ENCODE measurements at places on chromosomes 16 and 17.
A peak's percentile ranks its signal among the peaks of the same experiment; 100 is the strongest.

DNA sequence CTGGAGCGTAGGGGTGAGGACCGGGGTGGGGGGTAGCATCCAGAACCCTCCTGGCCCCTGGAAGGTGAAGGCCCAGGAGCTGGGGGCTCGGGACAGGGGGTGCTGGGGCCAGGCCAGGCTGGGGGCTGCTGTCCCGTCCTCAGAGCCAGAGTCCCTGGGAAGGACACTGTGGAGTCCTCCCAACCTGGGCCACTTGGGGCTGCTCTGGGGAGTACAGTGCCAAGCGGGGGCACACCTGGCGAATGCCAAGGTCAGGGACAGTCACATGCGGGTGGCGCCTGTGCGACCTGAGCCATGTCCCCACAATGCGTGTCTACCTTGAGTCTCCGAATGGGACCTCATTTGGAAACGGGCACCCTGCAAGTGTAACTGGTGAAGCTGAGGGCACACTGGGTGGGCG, 1.2 kb upstream of the PERCC1 start:
- H3K27me3 ChIP-seq, result no peaks in the 10 kb centered on the region
- no peak overlapping the region for H3K27ac ChIP-seq
- no peak for DNase-seq
- no peaks in the 10 kb centered on the region for H3K4me1 ChIP-seq

GRCh38 chr17:72407336-72407909, 286.6 kb downstream of the SOX9 start:
- no peak for DNase-seq
- H3K36me3 ChIP-seq, result no peaks in the 10 kb centered on the region
- H3K4me1 ChIP-seq, result no peaks in the 10 kb centered on the region

- H3K4me3 ChIP-seq, result no peak overlapping the region
- H3K4me1 ChIP-seq, result peaks cover 41% of the 10 kb centered on the region
- peak; percentile 13 for DNase-seq
- H3K27me3 ChIP-seq, result peaks cover 1% of the 10 kb centered on the region
Measured at GRCh38 chr17:335691-336090, 16.9 kb downstream of the RPH3AL start.

DNA sequence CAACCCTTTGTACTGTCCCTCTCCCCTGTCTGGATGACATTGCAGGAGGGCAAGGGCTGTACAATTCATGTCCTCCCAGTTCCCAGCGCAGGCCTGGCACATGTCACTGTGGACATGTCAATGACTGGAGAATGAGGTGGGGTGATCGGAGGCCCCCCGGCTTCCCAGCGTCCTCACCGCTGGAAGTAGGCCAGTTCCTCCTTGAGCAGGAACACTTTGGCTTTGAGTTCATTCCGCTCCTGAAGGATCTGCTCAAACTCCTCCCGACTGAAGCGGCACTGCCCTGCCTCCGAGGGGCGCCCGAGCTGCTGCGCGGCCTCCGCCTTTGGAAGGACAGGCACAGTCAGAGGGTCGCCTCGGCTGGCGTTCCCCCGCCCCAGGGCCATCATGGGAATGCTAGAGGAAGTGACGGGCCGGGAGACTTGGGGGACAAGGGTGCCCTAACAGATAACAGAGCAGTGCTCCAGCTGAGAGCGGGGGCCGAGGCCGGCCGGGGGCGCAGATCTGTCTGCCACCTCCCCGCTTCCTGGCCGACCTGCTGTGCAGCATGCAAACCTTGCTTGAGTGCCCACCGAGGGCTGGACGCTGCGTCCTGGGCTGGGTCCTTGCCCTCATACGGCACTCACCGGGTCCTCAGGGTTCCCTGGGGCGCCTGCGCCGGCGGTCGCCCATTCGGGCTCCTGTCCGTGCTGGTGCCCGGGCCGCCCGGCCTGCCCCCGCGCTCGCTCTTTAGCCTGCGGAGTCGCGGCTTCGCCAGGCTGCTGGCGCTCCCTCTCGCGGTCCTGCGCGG, 1.3 kb downstream of the RILP start:
- H3K4me1 ChIP-seq, result peaks cover 39% of the 10 kb centered on the region
- H3K36me3 ChIP-seq, result peaks cover 19% of the 10 kb centered on the region
- H3K27me3 ChIP-seq, result no peaks in the 10 kb centered on the region
- DNase-seq, result no peak

GRCh38 chr16:88005968-88006367, 54.7 kb downstream of the BANP start:
- H3K4me3 ChIP-seq, result no peak overlapping the region
- peaks cover 21% of the 10 kb centered on the region for H3K36me3 ChIP-seq
- no peak for DNase-seq
- H3K27ac ChIP-seq, result no peak overlapping the region
- H3K4me1 ChIP-seq, result peaks cover 5% of the 10 kb centered on the region

GRCh38 chr16:48492133-48492532, 106.9 kb upstream of the SIAH1 start:
- no peak for DNase-seq
- no peaks in the 10 kb centered on the region for H3K4me1 ChIP-seq
- peaks cover 6% of the 10 kb centered on the region for H3K27me3 ChIP-seq

DNA sequence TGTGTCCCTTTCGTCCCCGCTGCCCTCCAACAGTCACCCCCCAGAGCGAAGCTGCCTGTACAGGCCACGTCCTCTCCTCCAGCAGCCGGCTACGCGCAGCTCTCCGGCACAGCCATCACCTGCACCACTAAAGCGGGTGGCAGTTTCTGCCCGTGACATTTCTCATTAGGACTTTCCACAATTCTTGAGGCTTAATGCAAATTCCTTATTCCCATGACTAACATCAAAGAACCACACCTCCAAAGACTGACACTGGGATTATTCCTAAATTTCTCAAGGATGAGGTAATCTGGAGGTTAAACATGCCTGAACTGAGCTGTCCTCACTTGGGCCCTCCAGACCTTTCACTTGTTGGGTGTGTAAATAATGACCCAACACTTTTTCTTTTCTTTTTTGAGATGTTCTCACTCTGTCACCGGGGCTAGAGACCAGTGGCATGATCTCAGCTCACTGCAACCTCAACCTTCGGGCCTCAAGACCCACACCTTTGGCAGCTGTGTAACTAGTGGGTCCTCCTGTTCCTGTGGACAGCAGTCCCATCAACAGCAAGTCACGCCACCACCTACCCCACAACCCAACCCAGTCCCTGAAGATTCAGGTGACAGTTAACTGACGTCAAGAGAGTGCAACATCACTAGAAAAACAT, 11.7 kb downstream of the ANKRD11 start:
- peaks cover 88% of the 10 kb centered on the region for H3K4me1 ChIP-seq
- H3K27me3 ChIP-seq, result no peaks in the 10 kb centered on the region
- H3K36me3 ChIP-seq, result peaks cover 53% of the 10 kb centered on the region
- peak overlapping the region; percentile 82 for H3K27ac ChIP-seq
- DNase-seq, result peak; percentile 37

DNA sequence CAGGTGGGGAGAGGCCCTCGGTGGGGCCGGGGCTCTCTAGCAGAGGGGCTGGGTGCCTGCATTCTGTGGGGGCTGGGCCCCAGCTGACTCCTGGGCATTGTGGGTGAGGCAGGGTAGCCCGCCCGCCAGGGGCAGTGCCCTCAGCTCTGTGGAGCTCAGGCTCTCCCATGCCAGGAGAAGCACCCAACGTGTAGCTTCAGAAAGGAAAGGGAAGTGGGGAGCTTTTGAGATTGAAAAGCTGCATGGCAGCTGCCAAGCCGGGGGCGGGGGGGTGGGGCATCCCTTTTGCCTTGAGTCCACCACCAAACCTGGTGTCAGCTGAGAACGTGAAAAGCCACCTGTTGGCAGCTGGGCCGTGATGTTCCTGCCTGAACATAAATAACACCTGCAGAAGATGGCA, 192.1 kb upstream of the CIBAR2 start:
- no peaks in the 10 kb centered on the region for H3K27me3 ChIP-seq
- H3K27ac ChIP-seq, result no peak overlapping the region
- H3K4me3 ChIP-seq, result peak overlapping the region; percentile 66
- peaks cover 42% of the 10 kb centered on the region for H3K4me1 ChIP-seq

- H3K27ac ChIP-seq, result peak overlapping the region; percentile 92
- peaks cover 2% of the 10 kb centered on the region for H3K36me3 ChIP-seq
- DNase-seq, result no peak
- no peaks in the 10 kb centered on the region for H3K27me3 ChIP-seq
- H3K4me3 ChIP-seq, result peak overlapping the region; percentile 96
Measured at GRCh38 chr16:85010446-85010930, 847 bp downstream of the ZDHHC7 start.

GRCh38 chr16:87678618-87679017, 76.3 kb downstream of the JPH3 start:
- no peak overlapping the region for H3K27ac ChIP-seq
- H3K27me3 ChIP-seq, result peaks cover 3% of the 10 kb centered on the region

DNA sequence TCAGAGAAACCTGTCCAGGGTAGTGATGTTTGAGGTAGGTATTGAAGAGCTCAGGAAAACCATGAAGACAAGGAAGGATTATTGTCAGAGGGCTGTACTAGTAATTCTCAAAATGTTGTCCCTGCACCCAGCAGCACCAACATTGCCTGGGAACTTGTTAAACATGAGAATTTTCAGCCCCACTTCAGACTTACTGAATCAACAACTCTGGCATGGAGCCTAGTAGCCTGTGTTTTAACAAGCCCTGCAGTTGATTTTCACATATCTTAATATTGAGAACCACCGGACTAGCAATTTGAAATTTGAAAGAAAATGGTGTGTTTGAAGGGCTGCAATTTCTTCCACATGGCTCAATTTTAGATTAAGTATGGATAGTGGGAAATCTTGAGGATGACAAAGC, 2.8 kb upstream of the KIF2B start:
- H3K36me3 ChIP-seq, result no peaks in the 10 kb centered on the region
- no peak overlapping the region for H3K27ac ChIP-seq
- no peak overlapping the region for H3K4me3 ChIP-seq
- no peaks in the 10 kb centered on the region for H3K27me3 ChIP-seq
- H3K4me1 ChIP-seq, result no peaks in the 10 kb centered on the region

DNA sequence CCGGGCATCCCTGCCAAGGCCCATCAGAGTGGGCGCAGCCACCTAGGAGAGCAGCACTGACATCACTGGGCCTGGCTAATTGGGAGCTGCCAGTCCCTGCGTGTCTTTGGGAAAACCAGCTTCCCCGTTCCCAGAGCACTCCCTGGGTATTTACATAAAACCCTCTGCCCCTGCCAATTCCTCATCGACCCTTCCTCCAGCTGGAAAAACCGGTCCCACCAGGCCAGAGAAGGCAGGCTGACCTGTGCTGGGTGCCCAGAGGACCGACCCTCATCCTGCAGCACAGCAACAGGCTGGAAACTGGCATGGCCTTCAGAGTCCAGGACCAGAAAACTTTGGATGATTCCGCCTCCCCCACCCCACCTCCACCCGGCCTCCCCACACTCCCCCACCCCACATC, 8.2 kb upstream of the FOXN1 start:
- no peaks in the 10 kb centered on the region for H3K4me1 ChIP-seq
- H3K36me3 ChIP-seq, result no peaks in the 10 kb centered on the region
- H3K27me3 ChIP-seq, result no peaks in the 10 kb centered on the region
- DNase-seq, result no peak
- no peak overlapping the region for H3K27ac ChIP-seq
- no peak overlapping the region for H3K4me3 ChIP-seq

GRCh38 chr17:73228748-73229236, 32.9 kb downstream of the CPSF4L start:
- peaks cover 24% of the 10 kb centered on the region for H3K36me3 ChIP-seq
- H3K4me1 ChIP-seq, result peaks cover 64% of the 10 kb centered on the region
- no peaks in the 10 kb centered on the region for H3K27me3 ChIP-seq
- peak overlapping the region; percentile 25 for H3K4me3 ChIP-seq

DNA sequence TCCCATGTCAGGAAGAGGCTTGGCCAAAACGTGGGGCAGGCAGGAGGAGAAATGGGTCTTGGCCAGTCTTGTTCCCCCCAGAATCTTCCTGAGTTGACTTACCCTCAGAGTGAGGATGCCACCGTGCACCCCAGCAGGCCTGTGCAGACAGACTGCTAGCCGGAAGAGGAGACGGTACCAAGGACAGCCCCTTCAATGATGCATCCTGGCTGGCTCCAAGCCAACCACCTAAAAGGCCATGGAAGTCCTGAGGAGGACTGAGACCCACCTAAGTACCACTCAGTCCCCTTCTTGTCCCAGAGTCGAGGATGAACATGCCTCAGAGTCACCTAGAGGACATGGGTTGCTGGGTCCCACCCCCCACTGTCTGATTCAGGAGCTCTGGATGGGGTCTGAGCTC, 46.7 kb upstream of the RCVRN start:
- H3K36me3 ChIP-seq, result no peaks in the 10 kb centered on the region
- H3K27me3 ChIP-seq, result no peaks in the 10 kb centered on the region
- H3K27ac ChIP-seq, result no peak overlapping the region
- H3K4me3 ChIP-seq, result no peak overlapping the region
- no peaks in the 10 kb centered on the region for H3K4me1 ChIP-seq

GRCh38 chr16:87802670-87803069, 36.9 kb upstream of the KLHDC4 start:
- no peak overlapping the region for H3K4me3 ChIP-seq
- H3K4me1 ChIP-seq, result peaks cover 16% of the 10 kb centered on the region
- no peaks in the 10 kb centered on the region for H3K27me3 ChIP-seq
- no peak overlapping the region for H3K27ac ChIP-seq

DNA sequence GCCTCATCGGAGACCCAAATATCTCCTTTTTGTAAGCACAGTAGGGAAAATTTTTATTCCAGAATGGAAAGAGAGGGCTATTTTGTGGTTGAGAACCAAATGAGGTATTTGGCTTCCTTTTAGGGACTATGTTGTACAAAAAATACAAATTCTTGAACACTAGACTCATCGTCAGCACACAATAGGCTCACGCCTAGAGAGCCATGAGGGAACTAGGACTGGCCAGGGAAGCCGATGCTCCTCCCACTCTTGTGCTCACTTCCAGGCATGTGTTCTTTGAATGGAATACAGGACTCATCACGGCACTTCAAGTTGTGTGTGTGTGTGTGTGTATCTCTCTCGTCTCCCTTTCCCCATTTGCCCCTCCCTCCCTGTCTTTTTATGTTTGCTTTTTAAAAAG, 17.8 kb upstream of the BLMH start:
- DNase-seq, result no peak
- H3K4me1 ChIP-seq, result no peaks in the 10 kb centered on the region
- no peaks in the 10 kb centered on the region for H3K36me3 ChIP-seq
- no peaks in the 10 kb centered on the region for H3K27me3 ChIP-seq

- no peak overlapping the region for H3K4me3 ChIP-seq
- peaks cover 35% of the 10 kb centered on the region for H3K4me1 ChIP-seq
- H3K27me3 ChIP-seq, result peaks cover 3% of the 10 kb centered on the region
- H3K36me3 ChIP-seq, result no peaks in the 10 kb centered on the region
Measured at GRCh38 chr17:40373999-40374398, 9.5 kb upstream of the GJD3 start.

DNA sequence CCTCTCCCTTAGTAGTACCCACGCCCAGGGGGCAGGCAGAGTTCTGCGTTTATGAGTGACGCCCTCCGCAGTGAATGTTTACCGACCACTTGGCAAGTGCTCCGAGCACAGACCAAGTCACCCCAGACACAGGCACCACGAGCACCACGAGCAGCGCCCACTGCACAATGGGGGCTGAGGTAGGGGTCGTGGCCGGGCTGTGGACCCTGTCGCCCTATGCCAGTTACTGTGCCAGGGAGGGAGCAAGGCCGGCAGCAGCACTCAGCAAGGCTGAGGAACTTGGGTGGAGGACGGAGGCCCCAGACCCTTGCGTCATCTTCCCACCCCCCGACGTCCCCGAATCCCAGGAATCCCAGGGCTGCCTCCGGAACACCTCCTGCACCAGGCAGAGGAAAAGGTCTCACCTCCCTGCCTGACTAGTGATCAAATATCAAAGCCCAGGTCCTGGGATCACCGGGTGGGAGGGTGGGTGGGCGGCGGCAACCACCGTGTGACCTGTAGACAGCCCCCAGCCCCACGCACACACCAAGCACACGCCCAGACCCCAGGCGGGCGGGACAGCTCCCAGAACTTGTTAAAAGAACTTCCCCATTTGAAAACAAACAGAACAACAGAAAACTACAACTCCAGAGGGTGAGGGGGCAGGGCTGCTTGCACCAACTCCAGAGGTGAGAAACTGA, 5.4 kb downstream of the VASN start:
- no peaks in the 10 kb centered on the region for H3K36me3 ChIP-seq
- no peak overlapping the region for H3K4me3 ChIP-seq
- peaks cover 9% of the 10 kb centered on the region for H3K4me1 ChIP-seq
- H3K27me3 ChIP-seq, result no peaks in the 10 kb centered on the region
